ENCODE measurements at places on chromosomes 6 and 20.

GRCh38 chr20:23021541-23021940, 13.6 kb upstream of the SSTR4 start:
- no peak for DNase-seq

- no peak for DNase-seq
Observed at GRCh38 chr6:160261991-160262680, 3.5 kb upstream of the SLC22A2 start.

GRCh38 chr6:150267686-150268561, 100.9 kb upstream of the IYD start:
- no peak for DNase-seq

GRCh38 chr20:37955511-37955910, 52.6 kb downstream of the VSTM2L start:
- DNase-seq: no peak

- no peak for DNase-seq
Observed at GRCh38 chr6:92710048-92710447, 709.3 kb downstream of the EPHA7 start.

GRCh38 chr20:10297684-10298240, 79.1 kb downstream of the SNAP25 start:
- no peak for DNase-seq

DNA sequence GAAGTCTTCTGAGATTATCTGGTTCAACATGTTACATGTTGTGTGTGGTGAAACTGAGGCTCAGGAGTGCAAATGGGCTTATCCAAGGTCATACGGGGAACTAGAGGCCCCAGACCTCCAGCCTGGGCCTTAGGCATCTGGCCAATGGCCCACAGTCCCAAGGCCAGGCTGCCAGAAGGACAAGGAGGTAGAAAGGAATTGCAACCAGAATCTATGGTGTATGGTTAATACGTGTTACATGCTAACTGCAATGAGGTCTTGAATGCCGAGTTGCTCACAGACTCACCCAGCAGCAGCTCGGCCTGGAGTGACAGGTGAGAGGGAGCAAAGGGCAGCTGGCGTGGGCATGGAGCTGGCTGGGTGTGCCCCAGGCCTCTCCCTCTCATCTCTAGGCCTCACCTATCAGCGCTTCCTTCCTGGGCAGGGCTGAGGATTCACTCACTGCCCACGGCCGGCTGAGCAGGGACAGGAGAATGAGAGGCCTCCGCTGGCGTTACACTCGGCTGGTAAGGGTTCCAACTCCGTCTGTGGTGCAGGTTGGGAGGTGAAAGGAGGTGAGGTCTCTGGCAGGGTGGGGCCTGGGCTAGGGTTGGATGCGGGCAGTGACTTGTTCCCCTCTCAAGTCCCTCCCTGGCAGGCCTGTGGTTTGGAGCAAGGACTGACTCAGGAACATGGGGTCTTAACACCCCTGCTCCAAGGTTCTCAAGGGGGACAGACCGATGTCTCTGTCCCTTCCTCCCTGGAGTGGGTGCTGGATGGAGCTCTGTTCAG, at the start of gene TLDC2:
Gene TLDC2, plus strand, starts transcription at position 437 of the 771 bp plus-strand sequence. Its CDS starts 37 bp downstream, at position 474.
- DNase-seq: no peak

DNA sequence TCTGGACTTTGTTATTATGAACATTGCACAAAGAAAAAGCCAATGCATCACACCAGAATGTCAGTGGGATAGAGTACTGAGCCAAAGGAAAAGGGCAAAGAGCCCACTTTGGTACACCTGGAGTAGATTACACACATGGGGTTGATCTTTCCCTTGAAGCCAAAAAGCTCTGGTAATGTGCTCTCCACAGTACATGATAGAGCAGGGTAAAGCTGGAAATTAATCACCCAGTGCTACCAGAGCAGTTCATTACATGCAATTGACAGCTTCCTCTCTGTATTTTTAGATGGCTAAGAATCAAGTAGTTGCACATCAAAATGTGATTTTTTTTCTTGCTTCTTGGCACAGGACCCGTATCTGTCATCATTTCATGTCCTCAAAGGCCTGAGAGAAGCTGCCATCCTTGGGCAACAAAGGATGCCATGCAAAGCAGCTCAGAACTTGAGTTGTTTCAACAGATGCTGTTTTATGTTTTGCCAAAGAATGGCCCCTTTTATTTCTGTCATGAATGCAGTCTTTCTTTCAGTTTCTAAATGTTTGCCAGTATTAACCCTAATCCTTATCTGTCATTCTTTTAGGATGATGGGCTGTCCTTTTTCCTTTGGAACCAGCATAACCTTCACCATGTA, 88.1 kb downstream of the HDGFL1 start:
- DNase-seq: no peak

GRCh38 chr6:132814716-132815570, 574 bp downstream of the RPS12 start:
- DNase-seq: no peak
